SJSA1 (cell line): ENCODE measurements at places on chromosomes 2 and 18. TPM values are rescaled to one million over a fixed set of nuclear protein-coding genes. Genes with fewer than 3 reads are reported as not detected.
A peak's percentile ranks its signal among the peaks of the same experiment; 100 is the strongest.

GRCh38 chr2:211598238-211598637, 940.4 kb downstream of the ERBB4 start:
- no peak for DNase-seq

DNA sequence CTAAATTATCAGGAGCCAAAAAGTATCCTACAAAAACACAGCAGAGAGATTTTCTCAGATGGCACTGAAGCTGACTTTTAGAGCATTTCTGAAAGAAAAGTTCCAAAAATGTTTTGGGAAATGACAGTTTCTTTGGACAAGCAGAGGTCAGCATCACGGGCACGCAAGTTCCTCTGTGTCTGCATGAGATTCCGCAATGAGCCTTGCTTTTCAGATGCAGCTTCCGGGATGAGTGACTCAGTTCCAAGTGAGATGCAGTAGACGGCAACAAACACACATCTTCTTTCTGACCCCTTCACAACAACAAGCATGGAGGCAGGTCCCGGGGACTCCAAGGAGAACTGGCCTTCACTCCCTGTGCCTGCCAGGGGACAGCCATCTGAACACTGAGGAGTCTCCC, 76.6 kb downstream of the EIPR1 start:
- DNase-seq: no peak

DNA sequence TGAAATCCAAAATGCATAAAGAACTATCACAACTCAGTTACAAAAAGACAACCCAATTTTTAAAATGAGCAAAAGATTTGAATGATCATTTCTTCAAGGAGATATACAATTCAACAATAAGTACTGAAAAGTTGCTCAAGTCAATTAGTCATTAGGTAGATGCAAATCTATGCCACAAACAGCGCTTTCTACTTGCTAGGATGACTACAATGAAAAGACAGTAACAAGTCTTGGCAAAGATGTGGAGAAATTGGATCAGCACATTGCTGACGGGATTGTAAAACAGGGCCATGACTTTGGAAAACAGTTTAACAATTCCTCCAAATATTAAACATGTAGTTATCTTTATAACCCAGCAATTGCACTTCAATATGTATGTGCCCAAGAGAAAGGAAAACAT, 166.3 kb upstream of the MC4R start:
- no peak for DNase-seq

The IL36B gene
- not detected in 2 replicates for total RNA-seq

GRCh38 chr18:3671176-3671575, 221.2 kb downstream of the TGIF1 start:
- no peak for DNase-seq

- DNase-seq: no peak
Observed at GRCh38 chr2:118443596-118443995, 355.3 kb downstream of the INSIG2 start.

DNA sequence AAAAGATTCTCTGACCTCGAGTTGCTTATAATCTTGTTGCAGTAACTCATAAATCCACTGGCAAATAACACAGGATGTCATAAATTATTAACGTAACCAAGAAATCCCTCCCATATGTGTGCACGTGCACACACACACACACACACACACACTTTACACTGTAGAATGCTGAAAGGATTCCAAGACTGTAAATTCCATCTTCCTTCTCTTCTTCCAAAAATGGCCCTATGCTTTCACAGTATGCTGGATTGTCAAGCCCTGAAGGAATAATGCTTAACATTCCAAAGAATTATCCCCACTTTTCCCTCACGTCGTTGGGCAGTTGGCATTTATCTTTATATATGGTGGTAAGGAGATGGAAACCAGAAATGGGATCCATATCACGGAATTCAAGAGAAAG, 117.5 kb upstream of the CRIM1 start:
- DNase-seq: no peak

DNA sequence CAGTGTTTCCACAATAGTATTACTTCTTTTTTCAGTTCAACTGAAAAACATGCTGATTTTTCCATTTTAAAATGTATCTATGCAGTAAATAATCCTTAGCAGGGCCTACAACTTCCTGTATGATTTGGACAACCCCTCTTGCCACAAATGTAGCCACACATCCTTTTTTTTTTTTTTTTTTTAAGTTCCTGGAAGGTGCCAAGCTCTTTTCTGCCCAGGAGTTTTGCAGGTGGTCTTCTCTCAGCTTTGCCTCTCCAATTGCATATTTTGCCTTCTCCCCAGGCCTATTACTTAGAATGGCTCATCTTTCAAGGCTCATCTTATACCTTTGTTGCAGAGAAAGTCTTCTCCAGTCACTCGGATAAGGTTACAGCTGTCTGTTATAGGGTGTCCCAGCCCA, 11.6 kb downstream of the KLHL14 start:
- no peak for DNase-seq

GRCh38 chr2:68362069-68362468, 3.0 kb upstream of the PLEK start:
- DNase-seq: peak; percentile 66
